Thymus (tissue), 14 donors: ENCODE measurements at places on chromosomes 12 and 14. TPM values are rescaled to one million over a fixed set of nuclear protein-coding genes. Genes with fewer than 3 reads are reported as not detected.

DNA sequence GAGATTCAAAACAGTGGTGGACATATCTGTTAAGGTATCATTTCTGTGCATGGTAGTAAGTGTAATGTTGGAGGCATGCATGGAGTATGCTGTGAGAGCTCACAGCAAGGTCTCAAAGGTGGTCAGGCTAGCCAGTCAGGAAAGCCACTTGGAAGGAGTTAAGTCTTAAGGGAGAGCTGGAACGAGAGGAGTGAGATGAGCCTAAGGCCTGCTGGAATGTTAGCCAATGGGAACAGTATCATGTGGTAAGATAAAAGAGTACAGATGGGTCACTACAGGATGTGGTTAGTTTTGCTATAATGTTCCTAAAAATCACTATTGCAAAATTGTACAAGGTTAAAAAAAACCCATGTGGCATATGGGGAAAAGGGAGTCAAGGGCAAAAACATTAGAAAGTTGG lies 311.7 kb upstream of the E2F7 start:
- no peak for DNase-seq
- no peak overlapping the region for H3K27ac ChIP-seq
- H3K27me3 ChIP-seq, result no peaks in the 10 kb centered on the region
- H3K4me3 ChIP-seq, result no peak overlapping the region
- no peaks in the 10 kb centered on the region for H3K4me1 ChIP-seq

DNA sequence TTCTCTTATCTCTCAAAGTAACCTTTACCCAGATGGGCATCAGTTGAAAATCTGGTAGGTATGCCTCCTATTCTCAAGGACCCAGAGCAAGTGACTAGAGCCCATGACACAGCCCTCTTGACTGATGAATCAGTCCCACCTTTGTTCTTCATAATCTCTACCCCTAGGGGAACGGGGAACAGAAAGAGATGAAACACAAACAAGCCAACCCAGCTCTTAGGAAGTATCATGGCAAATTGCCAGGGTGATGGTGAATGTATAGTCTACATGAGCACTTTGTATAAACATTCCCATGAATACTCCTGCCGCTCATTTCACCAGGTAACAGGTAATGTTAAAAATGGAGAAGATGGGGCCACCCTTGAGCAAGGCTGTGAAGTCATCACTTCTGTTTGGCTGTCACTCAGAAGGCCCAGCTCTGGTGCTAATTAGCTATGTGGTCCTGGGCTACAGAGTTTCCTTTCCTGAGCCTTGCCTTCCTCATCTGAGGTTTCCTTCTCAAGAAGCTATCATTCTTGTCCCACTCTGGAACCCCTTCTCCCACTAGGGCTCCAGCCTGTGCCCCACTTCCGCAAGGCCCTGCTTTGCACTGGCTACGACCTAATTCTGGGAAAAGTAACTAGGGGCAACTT lies 161.7 kb downstream of the ANO2 start:
- no peak overlapping the region for H3K4me3 ChIP-seq
- no peak overlapping the region for H3K27ac ChIP-seq
- no peak for DNase-seq
- H3K36me3 ChIP-seq, result no peaks in the 10 kb centered on the region
- no peaks in the 10 kb centered on the region for H3K27me3 ChIP-seq

- no peaks in the 10 kb centered on the region for H3K4me1 ChIP-seq
- peaks cover 22% of the 10 kb centered on the region for H3K36me3 ChIP-seq
- H3K27ac ChIP-seq, result no peak overlapping the region
- no peaks in the 10 kb centered on the region for H3K27me3 ChIP-seq
Observed at GRCh38 chr12:132998741-132999140, 12.6 kb downstream of the ZNF26 start.

The MIS18BP1 gene
- total RNA-seq, result 44.9 TPM

The LAG3 gene
- 1.5 TPM for total RNA-seq
